Posterior vena cava (tissue), 2 donors: ENCODE measurements at places on chromosomes 1 and 21. TPM values are rescaled to one million over a fixed set of nuclear protein-coding genes. Genes with fewer than 3 reads are reported as not detected.

The AMY1C gene
- total RNA-seq, result not detected

The DENND2D gene
- total RNA-seq, result 15.7 TPM

The MAN1C1 gene
- 15.0 TPM for total RNA-seq

The LCE1C gene
- total RNA-seq, result not detected
